Lower lobe of right lung (tissue), 2 donors: ENCODE measurements at places on chromosomes 3 and 15. TPM values are rescaled to one million over a fixed set of nuclear protein-coding genes. Genes with fewer than 3 reads are reported as not detected.

Gene GCSAM
- 1.5 TPM for total RNA-seq

DNA sequence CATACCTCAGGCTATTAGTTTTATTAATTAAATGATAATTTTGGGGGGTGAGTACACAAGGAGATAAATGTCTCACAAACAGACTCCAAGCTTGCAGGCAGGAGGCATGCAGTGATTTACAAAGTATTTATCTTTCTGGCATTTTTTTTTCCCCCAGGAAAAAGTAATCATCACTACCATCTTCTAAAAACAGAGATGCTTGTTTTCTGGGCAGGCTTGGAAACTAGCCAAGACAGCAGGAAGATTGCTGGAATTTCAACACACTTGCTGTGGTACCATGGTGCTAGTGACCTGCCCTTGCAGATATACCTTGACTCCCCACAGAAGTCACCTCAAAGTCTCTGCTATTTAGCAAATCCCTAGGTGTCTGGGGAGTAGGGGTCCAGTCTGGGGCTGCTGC lies 732.8 kb upstream of the CFAP20DC start:
- no peak for DNase-seq

Gene KLF15
- 40.1 TPM for total RNA-seq

GRCh38 chr3:17905996-17906395 lies 163.6 kb upstream of the TBC1D5 start:
- no peak for DNase-seq

Gene TMEM266
- 1.4 TPM for total RNA-seq

Gene MBNL1
- total RNA-seq = 235 TPM

DNA sequence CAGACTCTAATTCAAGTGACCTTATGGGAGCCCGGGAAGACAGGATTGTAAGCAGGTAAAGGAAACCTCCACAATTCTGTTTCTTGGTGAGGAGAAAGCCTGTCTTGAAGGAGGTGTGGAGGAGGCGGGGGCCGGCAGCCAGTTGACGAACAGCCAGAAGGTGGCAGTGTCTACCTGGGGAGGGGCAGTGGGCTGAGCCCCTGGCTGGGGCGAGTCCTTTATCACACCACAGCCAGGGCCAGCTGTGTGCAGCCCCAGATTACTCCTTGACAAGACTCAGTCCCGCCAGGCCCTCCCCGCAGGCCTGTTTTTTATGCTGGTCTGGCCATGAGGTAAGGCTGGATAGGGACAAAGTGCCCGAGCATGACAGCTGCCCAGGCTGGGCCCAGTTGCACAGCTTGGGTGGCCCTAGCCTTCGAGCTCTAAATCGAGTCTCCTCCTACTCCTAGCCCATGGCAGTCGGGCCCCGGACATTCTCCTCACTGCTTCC lies 40.9 kb upstream of the IDH2 start:
- peak; percentile 82 for DNase-seq

DNA sequence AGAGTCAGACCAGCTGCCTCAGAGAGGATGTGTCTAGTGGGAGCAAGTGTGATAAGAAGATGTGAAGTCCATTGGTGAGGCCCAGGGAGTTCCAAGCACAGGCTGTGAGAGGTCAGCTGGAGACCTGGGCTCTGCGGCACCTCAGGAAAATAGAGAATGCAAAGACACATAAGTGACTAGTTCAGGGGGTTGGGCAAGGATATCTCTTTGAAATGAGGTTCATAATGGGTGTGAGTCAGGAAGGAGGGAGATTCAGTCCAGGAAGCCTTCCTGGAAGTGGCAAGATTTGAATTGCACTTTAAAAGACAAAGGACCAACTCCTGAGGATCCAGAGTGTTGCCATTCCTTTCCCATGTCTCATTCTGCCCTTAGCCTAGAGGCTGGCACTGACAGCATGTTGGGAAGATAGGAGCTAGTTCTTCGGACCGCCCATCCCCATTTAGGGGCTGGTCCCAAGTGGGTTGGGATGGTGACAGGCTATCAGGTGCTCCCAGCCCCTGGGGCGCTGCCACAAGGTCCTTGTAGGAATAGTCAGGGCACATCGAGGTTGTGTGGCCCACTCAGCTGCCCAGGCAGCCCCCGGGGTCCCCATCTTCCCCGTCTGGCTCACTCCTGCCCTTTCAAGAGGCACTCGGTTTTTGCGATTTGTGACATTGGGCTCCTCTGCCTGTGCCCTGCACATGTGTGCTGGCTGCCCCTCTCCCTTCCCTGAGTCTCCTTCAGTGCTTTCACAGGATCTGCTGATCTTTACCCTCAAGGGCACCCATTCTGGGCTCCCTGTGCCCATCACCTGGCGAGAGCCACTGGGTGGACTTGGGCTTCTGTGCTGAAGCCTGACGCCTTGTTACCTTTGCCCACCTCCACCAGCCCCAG lies 23.7 kb downstream of the ESYT3 start:
- peak; percentile 30 for DNase-seq

DNA sequence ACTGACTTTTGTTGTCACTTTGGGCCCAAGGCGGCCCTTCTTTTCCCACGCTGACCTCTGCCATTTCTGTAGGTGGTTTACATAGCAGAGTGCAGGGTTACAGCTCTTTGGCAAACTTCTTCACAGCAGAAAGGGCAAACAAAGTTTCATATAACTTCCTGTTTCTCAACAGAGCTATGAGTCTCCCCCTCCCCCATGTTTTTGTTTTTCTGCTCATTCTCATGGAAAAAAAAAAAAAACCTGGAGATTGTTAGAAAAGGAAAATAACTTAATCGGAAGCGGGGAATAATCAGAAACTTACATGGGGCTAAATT lies 342.0 kb upstream of the NR2F2 start:
- DNase-seq = no peak

DNA sequence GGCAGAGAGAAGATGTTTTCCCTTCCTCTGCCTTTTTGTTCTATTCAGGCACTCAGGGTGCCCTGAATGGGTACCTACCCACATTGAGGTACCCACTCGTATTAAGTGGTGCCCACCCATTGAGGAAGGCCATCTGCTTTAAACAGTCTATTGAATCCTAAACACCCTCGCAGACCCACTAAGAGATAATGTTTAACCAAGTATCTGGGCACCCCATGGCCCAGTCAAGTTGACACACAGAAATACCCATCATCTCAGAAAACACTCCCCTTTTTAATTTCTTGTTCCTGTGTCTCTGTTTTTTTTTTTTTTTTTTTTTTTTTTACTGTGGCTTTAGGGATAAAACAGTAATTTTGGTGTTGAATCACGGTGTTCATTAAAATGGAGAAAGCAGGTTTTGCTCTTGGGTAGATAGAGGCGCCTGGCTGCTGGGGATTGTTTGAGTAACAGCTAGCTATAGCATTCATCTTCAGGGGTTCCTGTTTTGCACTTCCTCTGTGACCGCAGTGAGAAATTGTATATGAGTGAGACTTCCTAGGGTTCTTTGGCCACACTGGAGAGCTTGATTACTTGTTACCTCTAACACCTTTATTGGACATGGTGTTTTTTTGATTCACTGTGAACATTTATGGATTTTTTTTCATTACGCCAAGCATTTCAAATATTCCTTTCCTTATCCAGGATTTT lies 259.1 kb downstream of the PTPRG start:
- DNase-seq = no peak
